ENCODE measurements at places on chromosomes 7 and 10.

GRCh38 chr10:26721561-26721960 lies 24.1 kb downstream of the PDSS1 start:
- DNase-seq, result no peak

GRCh38 chr7:139567647-139568345 lies 44.3 kb downstream of the CLEC2L start:
- no peak for DNase-seq

- DNase-seq, result no peak
Measured at GRCh38 chr7:116403265-116403664, 96.3 kb upstream of the CAV2 start.

DNA sequence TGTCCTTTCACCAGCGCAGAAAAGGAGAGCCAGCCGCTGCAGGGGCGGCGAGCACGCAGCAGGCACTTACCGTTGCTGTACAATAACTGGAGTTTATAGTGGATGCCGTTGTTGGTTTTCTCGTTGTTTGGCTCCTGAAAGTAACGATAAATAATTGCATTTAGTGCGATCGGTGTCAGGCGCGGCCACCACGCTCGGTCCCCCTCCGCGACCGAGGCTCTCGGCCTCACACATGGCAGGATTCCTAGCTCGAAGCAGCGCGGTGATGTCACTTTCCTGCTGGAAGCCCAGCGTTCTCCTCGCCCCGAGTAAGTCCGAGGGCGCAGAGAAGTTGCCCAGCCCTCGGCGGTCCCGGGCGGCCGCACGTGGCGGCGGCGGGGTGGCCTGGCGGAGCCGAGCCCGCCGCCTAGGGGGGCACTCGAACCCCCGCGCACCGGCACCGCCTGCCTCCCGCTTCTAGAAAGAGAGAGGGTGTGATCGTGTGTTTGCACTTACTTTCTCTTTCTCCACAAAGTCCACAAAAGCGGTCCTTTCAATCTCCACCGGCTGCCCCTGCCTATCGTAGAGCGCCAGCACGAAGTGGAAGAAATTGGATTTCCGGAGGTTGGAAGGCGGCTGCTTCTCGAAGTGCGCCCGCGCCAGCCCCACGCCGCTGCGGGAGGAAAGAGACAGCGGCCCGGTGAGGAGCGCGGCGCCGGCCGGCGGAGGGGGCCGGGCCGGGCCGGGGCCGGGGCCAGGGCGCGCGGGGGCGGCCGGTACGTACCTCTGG lies 1.0 kb downstream of the EBF3 start:
- no peak for DNase-seq

DNA sequence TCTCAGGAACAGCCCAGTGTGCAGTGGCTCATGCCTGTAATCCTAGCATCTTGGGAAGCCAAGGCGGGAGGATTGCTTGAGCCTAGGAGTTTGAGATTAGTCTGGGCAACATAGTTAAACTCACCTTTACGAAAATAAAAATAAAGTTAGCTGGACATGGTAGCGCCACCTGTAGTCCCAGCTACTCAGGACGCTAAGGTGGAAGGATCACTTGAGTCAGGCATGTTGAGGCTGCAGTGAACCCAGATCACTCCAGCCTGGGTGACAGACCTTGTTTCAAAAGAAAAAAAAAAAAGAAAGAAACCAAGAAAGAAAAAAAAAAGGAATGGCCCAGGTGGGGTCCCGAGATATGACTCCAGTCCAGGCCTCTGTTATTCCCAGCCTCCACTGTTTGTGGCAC lies 96.6 kb downstream of the SLC25A13 start:
- DNase-seq, result no peak

GRCh38 chr10:118870467-118871243 lies 115.9 kb upstream of the CACUL1 start:
- DNase-seq, result peak; percentile 68

DNA sequence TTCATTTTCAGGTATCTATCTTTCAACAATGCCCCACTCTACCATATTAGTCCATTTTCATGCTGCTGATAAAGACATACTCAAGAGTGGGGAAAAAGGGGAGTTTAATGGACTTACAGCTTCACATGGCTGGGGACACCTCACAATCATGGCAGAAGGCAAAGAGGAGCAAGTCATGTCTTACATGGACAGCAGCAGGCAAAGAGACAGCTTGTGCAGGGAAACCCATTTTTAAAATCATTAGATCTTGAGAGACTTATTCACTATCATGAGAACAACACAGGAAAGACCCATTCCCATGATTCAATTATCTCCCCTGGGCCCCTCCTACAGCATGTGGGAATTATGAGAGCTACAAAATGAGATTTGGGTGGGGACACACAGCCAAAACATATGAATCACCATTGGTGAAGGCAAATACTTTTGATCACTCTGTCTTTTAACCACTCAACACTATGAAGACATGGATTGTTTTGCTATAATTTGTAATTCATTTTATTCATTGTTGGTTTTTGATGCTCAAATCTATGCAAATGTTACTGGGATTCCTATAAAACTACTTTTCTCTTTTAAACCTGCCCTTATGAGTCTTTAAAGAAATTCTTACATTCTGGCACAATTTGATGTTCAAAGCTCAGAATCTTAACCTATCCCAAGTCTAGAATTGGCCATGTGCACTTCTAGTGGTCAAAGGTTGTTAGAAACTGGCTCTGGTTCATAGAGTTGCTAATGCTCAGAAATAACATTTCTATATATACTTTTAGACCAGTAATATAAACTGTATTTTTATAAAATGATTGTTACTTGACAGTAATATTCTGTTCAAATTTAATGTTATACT lies 15.3 kb downstream of the AKR1C4 start:
- DNase-seq, result no peak

GRCh38 chr7:22150221-22150620 lies 204.5 kb upstream of the CDCA7L start:
- DNase-seq, result no peak

DNA sequence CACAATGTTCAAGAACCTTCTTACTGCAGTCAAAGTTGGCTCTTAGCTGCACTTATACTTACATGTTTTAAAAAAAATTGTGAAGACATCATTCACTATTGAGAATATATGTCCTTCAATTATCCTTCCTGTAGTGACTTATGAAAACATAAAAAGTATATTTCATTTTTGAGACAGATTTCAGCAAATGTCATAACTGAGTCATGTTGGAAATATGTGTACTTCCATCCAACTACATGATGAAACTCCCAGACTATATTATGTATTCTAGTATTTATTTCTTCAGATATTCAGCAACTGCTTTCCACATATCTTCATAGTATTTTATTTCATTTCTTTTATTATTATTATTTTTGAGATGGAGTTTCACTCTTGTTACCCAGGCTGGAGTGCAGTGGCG lies 160.2 kb downstream of the ARHGAP12 start:
- no peak for DNase-seq

DNA sequence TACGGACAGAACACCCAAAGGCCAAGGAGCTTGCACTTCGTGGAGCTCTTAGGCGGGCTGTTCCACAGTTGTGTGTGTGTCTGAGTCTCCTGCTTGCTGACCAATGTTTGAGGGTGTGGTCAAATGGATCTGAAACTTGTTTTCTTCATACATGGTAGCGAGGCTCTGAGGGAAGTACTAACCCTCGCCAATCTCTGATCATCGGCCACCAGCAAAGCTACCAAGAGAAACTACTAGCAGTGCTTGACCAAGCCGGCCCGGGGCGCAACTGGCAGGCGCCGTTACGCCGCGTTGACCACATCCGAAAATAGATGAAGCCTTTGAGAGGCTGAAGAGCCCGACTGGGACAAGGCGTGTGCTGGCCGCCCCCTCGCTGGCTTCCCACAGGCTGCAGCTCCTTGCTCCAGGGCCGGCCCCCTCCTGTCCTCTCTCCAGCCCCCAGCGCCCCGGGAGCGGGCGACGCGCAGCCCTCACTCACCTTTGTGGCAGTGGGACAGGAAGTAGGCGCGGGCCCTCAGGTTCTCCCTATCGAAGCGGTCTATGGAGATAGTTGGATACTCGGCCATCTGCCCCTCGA lies 384 bp downstream of the DCLRE1C start:
- peak; percentile 54 for DNase-seq

GRCh38 chr10:7810443-7810842 lies 7.9 kb upstream of the TAF3 start:
- DNase-seq, result no peak

DNA sequence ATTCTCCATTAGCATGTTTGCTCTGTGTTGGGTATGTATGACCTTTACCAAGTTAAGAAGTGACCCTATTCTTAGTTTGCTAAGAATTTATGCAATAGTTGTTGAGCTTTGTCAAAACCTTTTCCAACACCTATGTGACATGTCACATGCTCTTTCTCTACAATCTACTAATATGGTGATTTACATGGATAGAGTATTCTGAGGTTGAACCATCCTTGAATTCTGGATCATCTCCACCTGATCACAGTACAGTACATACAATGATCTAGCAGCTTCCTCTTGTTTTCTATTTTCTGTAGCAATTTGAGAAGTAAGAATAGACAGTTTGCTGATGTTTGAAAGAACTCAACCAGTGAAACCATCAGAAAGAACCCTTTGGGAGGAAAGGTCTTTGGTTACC lies 101.2 kb upstream of the PDGFA start:
- no peak for DNase-seq

DNA sequence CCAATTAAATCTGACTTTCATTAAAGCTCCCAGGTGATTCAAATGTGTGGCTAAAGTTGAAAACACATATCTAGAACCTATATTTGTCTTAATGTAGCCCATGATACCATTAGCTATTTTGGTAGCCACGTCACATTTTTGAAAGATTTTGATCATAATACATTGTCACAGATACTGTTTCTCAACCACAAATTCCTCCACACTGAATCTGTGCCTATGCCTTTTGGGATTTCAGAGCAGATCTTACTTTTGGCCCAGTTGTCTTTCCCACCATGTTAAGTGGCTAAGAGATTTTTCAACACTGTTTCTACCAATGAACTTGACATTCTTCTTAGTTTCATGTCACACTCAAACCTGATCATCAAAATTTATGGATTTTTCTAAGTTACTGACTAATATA lies 47.4 kb downstream of the CH25H start:
- DNase-seq, result no peak

GRCh38 chr10:28947171-28947570 lies 269.9 kb downstream of the BAMBI start:
- DNase-seq, result peak; percentile 53

DNA sequence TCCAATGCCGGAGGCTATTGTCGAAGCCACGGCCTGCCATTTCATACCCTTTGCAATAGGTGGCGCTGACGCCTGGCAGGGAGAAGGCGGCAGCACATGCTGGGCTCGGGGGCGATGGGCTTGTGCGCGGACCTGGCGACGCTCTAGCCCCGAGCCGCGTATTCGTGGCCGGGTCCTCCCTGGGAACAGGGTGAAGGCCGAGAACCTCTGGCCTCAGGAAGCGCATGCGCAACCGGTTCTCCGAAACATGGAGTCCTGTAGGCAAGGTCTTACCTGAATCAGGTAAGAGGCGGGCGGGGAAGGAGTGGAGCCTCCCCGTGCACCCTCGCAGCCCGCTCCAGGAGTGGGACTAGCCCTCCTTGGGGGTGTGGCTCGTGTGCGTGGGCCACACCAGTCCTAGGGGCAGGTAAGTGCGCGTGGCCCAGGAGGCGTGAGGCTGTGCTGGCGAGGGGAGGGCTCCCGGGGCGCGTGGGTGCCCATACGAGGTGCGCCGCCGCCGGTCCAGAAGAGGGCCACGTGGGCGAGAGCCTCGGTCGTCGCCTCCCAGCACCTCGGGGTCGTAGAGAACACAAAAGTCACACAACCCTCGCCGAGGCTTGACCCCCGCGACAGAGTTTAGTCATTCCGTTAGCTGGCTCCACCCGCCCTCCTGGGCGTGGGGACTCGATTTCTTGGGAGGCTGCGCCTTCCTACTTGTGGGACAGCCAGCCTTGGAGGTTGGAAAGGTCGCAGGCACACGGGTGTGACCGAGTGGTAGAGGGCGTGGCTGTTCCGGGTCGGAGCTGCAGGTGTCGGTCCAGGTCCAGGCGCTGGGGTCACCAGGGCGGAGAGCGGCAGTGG lies 5.6 kb upstream of the MEST start:
- DNase-seq, result peak; percentile 84

- DNase-seq, result no peak
Measured at GRCh38 chr7:15257689-15258088, 304.1 kb downstream of the AGMO start.

GRCh38 chr7:88140947-88141346 lies 78.9 kb downstream of the SRI start:
- no peak for DNase-seq

DNA sequence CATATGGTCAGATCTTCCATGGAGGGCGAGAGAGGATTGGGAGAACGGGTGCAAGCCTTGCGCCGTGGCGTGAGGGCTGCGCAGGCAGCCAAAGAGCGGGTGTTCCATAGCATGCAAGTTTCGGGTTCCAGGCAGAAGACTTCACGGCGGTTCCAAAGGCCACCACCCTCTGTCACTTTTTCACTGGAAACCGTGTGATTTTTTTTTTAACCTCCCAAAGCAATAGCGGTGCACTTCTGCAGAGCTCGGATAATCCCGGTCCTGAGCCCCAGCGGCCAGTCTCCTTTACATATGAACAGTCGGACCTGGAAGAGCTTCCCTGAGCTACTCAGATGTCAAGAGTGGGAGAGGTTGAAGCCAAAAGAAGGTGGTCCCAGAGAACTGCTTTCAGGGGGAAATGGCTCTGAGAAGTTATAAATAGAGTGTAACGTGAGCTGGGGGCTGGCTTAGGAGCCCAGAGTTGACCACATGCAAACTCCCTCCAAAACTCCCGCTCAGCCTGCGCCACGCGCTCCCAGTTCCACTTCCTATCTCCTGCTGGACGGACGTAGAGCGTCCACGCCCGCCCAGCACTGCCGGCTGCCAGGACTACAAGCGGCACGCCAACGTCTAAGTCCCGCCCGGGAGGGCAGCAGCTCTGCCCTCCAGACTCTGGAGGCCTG lies at the start of gene MEOX2:
MEOX2 (minus strand) TSS at position 389 of the 662 bp plus-strand sequence; CDS start at position 108, 281 bp downstream.
- peak; percentile 29 for DNase-seq

DNA sequence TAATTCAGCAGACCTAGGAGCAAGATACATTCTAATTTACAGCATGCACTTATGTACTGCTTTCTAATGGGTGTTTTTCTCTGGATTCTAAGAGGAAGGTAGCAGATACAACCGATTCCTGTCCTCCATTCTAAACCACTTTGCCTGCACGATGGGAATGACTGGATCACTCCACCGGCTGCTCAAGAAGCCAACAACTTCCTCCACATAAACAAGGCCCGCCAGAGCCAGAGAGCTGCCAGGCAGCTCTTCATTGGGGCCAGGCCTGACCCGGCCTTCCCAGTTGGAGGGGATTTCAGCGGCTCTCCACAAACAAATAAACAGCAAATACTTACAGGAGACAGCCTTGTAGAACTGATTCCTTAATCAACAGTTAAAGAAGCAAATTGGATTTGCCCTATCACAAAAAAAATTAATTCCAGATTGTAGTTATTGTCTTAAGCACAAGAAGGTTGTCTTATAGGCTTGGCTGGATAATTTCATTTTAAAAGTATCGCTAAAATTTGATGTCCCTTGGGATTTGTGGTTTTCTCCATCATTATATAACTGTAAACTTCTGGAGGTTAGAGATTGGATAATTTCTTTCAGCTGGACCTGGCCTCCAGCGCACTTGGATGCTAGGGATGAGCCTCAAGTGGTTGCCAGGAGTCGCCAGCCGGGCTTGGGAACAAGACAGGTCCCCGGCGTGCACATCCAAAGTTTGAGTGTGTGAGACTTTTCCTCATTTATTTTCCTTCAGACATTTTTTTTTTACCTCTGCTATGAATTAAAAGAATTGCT lies 20.9 kb downstream of the EBF3 start:
- no peak for DNase-seq

- no peak for DNase-seq
Measured at GRCh38 chr10:69240455-69240854, 20.3 kb downstream of the HKDC1 start.

GRCh38 chr7:152076324-152076821 lies 50.9 kb downstream of the GALNT11 start:
- DNase-seq, result peak; percentile 38

- DNase-seq, result no peak
Measured at GRCh38 chr10:112773783-112774182, 176.3 kb upstream of the TCF7L2 start.
